NCI-H1092 (cell line): ENCODE measurements at places on chromosomes 3 and 15.

GRCh38 chr15:38490242-38490922 is 36.5 kb downstream of the FAM98B start:
- DNase-seq, result no peak

DNA sequence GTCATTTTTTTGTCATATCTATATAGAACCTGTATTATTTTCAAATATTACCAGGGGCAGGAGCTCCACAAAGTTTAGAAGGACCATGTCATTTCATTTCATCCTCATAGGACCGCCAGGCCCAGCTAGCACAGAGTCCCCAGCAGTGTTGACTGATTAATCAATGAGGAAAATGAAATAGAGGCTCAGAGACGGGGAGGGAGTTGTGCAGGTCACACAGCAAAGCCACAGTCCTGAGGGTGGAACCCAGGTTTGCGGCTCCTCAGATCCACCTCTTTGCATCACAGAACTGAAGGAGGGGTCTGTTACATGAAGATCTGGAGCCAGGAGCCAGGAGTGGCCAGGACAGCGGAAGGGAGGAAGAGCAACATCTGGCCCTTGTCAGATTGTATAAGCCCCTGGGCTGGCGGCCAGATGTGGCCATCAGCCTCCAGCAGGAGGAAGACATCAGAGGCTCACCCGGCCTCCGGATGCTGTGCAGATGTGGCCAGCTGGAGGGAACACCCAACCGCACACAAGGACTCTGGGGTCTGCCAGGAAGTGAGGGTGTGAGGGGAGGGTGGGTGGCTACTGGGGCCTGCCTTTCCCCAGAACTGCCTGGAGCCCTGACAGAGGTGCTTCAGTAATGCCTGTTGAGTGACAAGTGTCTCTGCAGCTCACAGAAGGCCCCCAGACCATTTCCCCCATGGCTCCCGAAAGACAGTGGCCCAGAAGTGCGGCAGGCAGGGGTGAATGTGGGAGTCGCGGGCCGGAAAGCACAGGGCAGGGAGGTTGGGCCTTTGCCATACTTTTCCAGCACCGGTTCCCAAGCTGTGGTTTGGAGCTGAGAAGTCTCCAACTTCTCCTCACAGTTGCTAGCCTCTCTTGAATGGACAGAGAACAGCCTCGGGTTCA is 21.3 kb downstream of the EFCC1 start:
- DNase-seq, result no peak

- DNase-seq, result no peak
Measured at GRCh38 chr3:82509106-82509842, 747.8 kb upstream of the GBE1 start.

DNA sequence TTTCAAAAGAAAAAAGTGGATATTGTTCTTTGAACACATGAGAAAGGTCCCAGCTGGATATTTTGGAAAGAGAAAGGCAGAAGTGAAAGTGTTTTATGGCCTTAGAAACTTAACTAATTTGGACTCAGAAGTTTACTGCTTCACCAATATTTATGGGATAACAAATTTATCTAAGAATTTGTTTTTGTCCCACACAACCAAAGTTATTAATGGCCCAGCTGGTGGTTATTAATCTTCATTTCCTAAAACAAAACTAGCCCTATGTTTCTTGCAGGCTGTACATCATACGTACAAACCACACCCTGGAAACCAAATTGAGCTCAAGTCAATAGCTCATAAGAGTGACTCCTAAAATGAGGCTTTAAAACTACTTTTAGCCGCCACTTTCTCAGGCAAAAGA is 372.9 kb upstream of the LMCD1 start:
- no peak for DNase-seq

DNA sequence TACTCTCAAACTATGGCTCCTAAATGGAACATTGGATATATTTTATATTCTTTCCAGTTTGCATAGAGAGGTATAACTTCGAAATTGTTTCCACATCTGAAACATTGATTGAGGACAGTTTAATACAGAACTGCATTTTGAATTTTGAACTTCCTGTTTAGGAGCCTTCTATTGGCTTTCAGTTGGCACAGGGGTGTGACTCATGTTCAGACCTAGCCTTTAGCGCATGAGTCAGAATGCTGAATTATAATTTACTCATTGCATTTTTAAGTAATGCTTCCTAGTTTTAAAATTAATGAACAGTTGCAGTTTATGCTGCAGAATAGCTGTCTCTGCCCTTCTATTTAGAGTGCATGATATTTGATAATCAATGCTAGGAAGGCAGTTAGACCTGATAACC is 751.7 kb downstream of the CADM2 start:
- no peak for DNase-seq

GRCh38 chr3:122975163-122975923 is 52.2 kb downstream of the SEMA5B start:
- DNase-seq, result peak; percentile 24

GRCh38 chr3:38268522-38268921 is 2.9 kb downstream of the SLC22A13 start:
- DNase-seq, result no peak

GRCh38 chr3:126684218-126684751 is 19.8 kb upstream of the CHCHD6 start:
- peak; percentile 30 for DNase-seq

- DNase-seq, result no peak
Measured at GRCh38 chr3:95464346-95464745, 1350.0 kb upstream of the EPHA6 start.

GRCh38 chr3:10447527-10448260 is 57.7 kb downstream of the ATP2B2 start:
- no peak for DNase-seq

- no peak for DNase-seq
Measured at GRCh38 chr3:39146083-39146501, 7.3 kb downstream of the CSRNP1 start.

DNA sequence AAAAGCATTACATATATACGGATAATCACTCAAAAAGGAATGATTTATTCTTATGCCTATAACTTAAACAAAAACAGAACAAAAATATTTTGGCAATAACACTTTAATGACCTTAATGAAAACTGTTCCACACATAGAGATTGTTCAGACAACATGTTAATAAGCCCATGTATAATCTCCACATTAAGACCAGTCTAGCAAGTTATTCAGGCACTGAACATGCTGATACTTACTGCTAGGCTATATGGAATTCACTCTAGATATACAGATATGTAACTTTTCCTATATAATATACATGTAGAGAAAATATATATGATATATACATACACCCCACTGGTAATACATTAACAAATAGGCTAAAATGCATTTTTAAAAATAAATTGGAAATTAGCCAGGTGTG is 43.8 kb upstream of the USP50 start:
- DNase-seq, result no peak

GRCh38 chr3:50167069-50167840 is 12.1 kb downstream of the SEMA3F start:
- DNase-seq, result no peak

DNA sequence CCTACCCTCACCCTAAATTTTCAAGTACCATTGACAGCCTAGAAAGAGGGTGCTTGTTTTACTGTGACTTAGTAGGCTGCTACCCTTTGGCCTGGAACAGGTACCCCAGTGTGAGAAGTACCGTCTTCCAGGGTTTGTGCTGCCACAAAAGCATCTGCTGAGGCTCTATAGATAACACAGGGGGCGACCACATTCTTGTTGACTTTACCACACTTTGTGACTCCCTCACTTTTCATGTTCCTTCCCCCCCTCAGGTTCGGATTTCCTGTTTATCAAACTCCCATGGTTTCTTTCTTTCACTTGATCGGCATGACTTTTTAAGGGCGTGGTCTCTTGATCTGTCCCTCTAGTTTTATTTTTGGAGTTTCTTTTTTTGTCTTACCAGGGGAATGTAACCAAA is 23.5 kb downstream of the EXOG start:
- DNase-seq, result no peak

DNA sequence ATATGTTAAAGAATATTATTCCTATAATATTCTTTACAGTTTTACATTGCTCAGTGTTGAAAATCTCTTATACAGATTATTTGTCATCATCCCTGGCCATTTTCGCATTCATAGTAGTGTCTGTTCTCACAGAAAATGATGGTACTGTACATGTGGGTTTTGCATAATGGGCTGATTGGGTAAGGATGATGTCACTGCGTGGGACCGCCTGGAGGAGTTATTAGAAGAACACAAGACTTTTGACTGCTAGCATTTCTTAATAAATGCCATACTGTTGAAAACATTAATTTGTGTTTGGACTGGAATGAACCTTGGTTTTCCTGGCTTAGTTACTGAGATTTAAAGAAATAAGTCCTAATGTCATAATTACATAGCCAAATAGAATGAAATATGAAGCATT is 20.3 kb downstream of the LRCH3 start:
- no peak for DNase-seq

DNA sequence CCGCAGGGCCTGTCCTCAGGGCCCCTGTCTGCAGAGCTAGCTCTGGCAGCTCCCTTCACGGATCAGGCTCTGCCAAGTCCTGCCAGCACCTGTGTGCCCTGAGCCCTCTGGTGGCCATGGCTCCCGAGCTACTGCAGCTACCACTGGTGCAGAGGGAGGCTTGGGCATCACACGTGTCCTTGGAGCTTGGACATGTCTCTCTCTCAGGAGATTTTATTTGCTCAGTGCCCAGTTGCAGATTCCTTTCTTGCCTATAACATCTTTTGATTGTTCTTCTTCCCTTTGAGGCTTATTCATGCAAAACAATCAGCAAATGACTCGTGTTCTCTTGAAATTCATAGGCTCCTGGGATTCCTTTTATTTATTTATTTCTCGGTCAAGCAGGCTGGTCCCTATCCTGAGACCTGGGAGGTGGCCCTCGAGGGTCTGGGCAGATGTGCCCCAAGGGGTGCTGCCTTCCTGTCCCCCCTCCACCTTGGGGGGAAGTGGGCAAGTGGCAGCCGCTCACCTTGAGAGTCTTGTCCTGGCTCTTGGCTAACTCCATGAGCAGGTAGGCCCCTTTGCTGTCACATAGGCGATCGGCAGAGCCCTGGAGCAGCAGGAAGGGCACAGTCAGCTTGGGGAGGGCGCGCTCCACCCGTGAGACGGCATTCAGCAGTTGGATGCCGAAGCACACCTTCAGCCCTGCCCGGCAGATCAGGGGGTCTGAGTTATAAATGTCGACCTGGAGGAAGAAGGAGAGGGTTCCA is 21.9 kb downstream of the ABTB1 start:
- peak; percentile 66 for DNase-seq

- DNase-seq, result no peak
Measured at GRCh38 chr3:32257641-32258438, 19.4 kb downstream of the CMTM8 start.

- DNase-seq, result no peak
Measured at GRCh38 chr15:47991357-47991756, 129.4 kb upstream of the SLC24A5 start.

- DNase-seq, result no peak
Measured at GRCh38 chr3:101530686-101531047, 17.7 kb upstream of the SENP7 start.

- DNase-seq, result no peak
Measured at GRCh38 chr15:77895742-77896141, 181.8 kb downstream of the TBC1D2B start.

DNA sequence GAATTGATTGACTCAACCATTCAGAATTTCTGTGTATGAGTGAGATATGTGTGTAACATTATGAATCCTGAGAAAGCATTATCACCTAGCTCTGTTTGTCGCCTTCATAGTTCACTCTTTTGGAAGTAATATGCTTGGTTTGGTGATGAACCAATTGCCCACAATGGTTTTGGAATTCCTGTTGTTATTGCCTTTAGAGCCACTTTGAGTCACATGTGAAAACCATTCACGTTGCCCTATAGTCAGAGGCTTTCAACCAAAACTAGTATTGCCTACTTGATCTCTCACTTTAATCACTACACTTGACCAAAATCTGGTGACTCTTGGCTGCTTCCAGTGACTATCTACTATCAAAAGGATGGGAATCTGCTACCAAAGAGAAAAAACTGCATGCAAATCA is 78.2 kb upstream of the FLNB start:
- DNase-seq, result no peak

DNA sequence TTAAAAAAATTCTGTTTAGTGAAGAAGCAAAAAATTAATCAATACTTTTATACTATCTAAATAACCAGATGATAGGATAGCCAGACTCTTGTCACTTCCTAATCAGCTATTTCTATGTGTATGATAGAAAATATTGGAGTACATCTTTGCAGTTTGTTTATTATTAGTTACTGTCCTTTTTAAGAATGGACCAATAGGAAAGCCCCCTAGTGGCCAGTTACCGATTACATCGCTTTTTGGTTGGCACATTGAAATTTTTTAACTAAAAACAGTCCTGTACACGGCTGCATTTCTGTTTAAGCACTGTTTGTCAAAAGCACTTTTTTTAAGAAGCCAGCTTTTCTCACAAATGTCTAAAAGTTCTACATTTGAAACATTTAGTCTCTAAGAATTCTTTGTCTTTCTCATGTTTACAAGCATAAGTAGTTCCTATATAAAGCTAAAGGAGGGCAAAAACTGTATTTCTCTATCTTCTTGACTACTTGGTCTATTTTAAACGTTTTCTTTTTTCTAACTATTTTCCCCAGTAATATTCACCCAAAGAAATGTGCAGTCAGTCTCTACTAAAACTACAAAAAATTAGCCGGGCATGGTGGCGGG is 253.2 kb upstream of the LRTM1 start:
- DNase-seq, result no peak

GRCh38 chr15:74489518-74490338 is 28.8 kb upstream of the UBL7 start:
- peak; percentile 19 for DNase-seq

DNA sequence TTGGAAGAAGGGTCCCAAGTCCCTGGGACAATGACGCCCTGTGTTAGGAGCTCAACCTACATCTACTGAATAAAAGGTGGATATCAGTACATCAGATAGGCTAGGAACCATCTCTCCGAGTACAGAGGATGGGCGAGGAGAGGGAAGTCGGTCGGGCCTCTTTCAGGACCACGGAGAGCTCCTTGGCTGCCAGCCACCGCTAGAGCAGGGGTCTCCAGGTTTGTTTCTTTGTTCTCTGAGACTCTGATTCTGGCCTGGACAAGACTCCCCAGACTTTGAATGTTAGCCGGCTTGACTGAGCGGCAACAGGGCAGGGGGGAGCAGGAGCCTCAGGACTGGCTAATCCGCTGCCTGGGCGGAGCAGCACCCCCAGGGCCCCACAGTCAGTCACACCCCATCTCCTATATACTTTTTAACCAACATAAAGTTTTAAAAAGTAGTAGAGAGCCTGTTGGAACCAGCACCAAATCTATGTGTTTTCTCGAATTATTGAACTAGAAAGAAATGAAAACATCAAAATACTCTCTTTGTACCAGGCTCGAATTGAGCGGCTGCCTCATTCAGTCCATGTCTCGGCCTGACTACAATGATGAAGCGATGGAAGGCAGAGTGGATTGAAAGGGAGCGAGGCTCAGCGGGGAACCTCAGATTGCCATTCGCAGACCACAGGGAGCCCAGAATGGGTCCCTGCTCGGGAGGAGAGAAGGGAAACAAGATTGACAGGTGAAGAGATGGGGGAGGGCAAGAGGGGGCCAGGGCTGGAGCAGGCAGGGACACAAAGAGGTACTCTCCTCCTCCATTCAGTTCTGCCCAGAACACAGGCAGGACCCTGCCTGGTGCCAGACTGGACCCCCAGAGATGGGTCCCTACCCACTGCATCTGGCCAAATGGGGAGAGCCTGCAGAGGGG is 131.6 kb downstream of the TPRA1 start:
- no peak for DNase-seq
